Activated CD8-positive, alpha-beta memory T cell treated with anti-CD3 and anti-CD28 coated beads for 4 hours (primary cell): ENCODE measurements at places on chromosomes 13 and 19.

- DNase-seq: no peak
Observed at GRCh38 chr13:113401452-113402415, 37.8 kb upstream of the GRTP1 start.

DNA sequence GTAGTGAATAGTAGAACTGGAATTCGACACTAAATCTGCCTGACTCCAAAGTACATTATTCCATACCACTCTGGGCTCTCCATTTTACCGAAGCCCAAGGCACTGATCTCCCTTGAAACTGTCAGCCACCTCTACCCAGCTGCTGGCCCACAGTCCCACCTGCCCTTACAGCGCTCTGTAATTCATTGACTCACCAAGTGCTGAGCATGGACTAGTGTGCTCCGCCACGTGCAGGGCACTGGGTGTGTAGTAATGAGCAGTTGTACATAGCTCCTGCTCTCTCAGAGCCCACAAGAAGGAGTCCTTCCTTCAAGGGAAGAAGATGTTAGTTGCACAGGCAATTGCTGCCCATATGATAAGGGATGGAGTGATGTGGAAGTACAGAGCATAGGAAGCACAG is 76.6 kb upstream of the SIAH3 start:
- no peak for DNase-seq

- no peak for DNase-seq
Observed at GRCh38 chr13:41835871-41836270, 125.0 kb downstream of the VWA8 start.

- DNase-seq: no peak
Observed at GRCh38 chr19:4456843-4457653, 546 bp downstream of the UBXN6 start.

DNA sequence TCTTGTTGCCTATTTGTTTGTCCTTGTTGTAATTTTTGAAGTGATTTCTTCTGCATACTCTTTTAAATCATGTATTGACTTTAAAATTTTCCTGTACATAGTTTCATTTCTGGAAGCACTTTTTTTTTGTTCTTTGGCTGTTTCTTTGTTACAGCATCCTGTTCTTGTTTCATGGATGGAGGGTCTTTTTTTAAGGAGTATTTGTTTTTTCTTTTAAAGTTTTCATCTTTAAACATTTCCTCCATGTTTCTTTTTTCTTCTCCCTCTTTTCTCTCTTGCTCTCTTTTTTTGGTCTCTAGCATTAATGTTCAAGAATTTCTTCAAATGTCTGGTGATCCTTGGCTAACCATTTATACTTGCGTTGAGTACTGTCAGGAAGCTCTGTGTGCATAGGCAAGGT is 58.8 kb downstream of the URI1 start:
- DNase-seq: no peak

DNA sequence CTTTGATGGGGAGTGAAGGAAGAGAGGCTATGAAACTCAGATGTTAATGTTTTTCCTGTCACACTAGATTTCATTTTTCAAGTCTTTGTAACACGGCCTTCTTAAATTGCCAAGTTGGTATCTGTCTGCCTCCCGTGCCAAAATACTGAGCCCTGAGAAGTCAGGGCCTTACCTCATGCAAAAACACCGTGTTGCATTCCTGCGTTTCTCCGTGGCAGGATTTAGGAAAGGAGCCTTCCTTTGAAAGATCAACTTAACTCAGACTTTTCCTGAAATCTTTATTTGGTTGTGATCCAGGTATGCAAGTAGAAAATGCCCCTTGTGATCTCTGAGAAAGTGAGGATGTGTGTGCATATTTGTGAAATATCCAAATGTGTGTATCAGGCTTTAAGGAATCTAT is 1291.0 kb upstream of the SLC10A2 start:
- no peak for DNase-seq

GRCh38 chr19:1826557-1827521 is 14.8 kb upstream of the ATP8B3 start:
- DNase-seq: no peak

- DNase-seq: no peak
Observed at GRCh38 chr13:75993823-75994222, 357.7 kb downstream of the LMO7 start.

DNA sequence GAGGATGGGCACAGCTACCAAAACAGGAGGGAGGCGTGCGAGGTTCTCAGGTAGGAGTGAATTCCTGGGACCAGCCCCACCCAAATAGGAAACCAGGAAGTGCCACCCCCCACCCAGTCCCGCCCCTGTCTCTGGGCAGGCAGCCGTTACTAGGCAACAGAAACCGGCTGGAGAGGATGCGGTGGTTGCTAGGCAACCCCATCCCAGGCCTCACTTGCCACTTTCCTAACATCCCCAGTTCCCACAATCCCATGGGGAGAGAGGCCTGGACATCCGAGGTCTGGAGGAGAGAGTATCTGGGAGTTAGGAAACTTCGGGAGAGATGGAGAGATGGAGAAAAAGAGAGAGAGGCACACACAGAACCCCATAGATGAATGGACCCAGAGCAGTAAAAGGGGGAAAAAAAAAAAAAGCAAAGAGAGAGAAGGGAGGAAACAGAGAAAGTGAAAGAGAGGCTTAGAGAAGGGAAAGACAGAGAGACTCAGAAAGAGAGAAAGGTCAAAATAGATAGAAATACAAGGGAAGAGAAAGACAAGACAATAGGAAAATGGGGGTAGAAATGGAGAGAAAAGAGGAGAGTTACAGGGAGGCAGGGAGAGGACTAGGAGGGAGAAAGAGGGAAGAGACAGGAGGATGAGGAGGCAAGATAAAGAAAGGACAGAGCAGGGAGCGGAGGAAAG is 3.8 kb downstream of the GRIK5 start:
- DNase-seq: no peak
